ENCODE measurements at places on chromosomes 6 and 20. TPM values are rescaled to one million over a fixed set of nuclear protein-coding genes. Genes with fewer than 3 reads are reported as not detected.

RBM24 gene
- 1.3 TPM for total RNA-seq

EYS gene
- total RNA-seq, result 0.32 TPM

MEP1A gene
- not detected for total RNA-seq

MEI4 gene
- total RNA-seq, result not detected

CAGE1 gene
- total RNA-seq, result 0.15 TPM

BMP5 gene
- total RNA-seq, result not detected

All from epithelial cell of umbilical artery (primary cell).